ENCODE measurements at places on chromosomes 1 and 21.

- DNase-seq, result peak; percentile 56
Measured at GRCh38 chr21:17451364-17451891, 61.4 kb upstream of the CXADR start.

DNA sequence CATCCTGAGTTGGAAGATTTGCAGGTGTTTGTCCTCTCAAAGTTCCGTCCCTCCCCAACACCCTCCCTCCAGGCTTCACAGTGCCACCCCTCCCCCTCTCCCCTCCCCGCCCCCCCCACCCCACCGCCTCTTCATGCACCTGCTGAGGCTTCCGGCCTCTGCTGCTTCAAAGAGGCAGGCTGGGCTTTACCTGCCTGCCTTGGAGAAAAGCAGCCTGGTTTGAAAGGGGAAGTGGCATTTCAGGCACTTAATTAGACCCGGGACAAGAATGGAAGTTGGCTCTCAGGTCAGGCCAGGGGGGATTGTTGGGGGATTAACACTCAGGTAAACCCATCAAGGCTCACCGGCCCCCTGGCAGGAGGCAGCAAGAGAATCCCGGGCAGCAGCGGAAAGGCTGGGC, 21.1 kb downstream of the PAX7 start:
- DNase-seq, result no peak

DNA sequence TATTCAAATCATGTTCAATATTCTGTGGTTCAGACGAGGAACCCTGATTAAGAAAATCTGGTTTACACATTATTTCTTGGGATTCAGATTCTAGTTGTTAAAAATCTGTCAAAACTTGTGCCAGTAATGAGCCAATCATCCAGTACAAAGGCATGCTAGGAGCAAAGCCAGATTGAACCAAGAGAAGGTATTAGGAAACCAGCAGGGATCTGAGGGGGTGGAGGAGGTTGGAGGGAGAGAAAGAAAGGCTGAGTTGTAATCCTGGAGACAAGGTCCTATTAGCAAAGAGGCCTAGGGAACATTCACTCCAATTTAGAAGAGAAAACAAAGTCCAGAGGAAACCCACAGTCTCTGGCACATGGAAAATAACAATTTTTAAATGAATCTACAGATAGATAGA, 352.9 kb downstream of the LTN1 start:
- DNase-seq, result no peak

- DNase-seq, result no peak
Measured at GRCh38 chr1:172453153-172453545, 9.3 kb upstream of the PIGC start.

DNA sequence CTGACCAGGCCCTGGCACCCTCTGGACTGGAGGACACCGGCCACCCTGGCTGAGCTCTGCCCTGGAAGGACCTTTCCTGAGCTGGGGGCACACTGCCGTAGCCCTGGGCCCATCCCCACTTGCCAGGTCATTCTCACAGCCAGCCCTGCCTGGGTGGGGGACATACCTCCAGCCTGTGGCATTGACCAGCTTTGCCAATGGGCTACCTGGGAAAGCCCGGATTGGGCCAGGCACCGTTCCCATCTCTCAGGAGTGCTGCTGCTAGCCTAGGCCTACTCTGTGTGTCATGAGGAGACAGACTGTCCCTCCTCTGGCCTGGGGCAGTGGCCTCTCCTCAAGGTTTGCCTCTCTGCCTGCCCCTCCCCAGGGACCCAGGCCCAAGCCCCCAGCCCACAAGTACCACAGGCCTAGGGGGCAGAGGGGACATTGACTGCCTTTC, 40.0 kb downstream of the COQ8A start:
- no peak for DNase-seq

DNA sequence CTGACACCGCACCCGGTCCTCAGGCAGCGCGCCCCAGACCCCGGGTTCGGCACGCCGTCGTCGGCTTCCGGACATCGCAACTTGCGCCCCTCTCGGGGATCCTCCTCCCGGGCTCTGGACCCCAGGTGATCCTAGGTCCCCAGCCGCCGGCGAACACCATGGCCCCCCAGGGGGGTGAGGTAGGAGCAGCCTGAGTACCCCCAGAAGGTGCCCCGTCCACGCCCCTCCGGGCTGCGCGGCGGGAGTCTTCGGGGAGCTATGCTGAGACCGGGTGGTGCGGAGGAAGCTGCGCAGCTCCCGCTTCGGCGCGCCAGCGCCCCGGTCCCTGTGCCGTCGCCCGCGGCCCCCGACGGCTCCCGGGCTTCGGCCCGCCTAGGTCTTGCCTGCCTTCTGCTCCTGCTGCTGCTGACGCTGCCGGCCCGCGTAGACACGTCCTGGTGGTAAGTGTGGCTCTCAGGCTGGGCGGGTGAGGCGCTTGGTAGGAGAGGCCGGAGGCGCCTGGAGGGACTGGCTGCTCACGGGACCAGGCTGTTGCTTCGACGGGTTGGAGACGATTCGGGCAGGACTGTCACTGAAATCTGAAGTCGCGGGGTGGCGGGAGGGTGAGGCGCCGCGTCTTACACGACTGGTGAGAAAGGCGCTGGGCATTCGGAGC, 367 bp downstream of the WNT2B start:
- DNase-seq, result no peak

- DNase-seq, result no peak
Measured at GRCh38 chr1:51907079-51907702, 28.7 kb upstream of the NRDC start.

GRCh38 chr1:10242135-10242534, 31.8 kb downstream of the KIF1B start:
- DNase-seq, result no peak

- DNase-seq, result no peak
Measured at GRCh38 chr1:224727351-224728289, 111.5 kb downstream of the CNIH3 start.

DNA sequence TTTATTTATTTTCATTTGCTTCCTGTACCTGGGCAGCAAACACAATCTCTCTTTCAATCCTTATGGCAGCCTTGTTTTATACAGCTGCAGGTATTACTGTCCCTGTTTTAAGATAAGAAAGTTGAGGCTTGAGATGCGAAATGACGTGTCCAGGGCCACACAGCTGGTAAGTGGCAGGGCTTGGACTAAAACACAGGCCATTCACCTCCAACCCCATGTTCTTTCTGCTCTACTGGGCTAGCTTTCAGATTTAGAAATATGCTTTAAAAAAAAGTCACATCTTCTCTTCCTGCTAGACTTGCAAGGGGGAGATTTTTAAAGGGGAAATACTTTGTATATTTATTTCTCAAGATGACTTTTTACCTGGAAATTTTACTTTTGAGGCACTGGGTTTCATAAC, 62.8 kb downstream of the CNST start:
- DNase-seq, result no peak

DNA sequence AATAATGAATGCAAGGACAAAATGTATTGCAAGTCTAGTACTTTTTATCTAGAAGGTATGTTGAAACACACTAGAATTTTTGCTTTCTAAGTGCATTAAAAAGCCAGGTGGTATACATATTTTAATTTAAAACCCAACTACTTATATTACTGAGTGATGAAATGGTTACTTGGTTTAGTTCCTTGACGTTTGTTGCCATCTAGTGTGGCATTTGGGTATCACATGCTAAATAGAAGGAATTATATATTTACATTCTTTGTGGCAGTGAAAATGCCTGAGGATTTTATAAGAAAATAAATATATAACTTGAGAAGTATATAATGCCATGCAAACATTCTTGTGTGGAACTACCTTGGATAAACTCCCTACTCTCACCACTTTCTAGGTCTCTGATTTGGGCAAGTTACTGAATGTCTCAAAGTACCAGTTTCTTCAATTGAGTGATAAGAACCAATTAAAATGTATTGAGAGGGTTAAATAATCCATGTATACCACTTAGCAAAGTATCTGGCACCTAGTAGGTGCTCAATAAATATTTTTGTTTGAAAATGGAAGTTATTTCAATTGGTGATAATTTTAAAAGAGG, 69.6 kb downstream of the SDCCAG8 start:
- DNase-seq, result peak; percentile 47

GRCh38 chr1:182262425-182262824, 129.2 kb downstream of the GLUL start:
- DNase-seq, result no peak

- no peak for DNase-seq
Measured at GRCh38 chr1:59511476-59512465, 214.9 kb downstream of the FGGY start.

Data from putamen (tissue), 1 donor.